ENCODE measurements at places on chromosomes 3 and 15.

DNA sequence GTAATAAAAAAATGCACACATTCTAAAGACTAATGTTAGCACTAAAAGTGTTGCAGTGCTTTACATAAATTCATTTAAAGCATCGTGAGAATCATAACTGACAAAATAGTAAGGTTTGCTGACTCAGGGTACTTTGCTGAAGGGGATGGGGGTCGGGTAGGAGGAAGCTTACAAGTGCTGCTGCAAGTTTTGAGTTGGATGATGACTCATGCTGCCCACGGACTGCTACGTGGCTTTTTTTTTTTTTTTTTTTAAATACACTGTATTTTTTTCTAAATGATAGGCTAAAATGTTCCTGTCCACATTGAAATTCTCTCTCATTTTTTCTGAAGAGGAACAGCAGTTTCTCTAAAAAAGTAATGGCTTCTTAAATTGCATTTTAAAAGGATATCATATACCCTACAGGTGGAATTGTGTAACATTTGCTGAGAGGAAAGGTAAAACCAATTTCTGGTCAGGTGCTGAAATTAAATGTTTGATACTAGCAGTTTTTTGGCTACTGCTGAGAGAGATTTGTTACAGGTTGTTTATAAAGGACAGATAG lies 2.2 kb downstream of the MAPK6 start:
- DNase-seq = no peak

DNA sequence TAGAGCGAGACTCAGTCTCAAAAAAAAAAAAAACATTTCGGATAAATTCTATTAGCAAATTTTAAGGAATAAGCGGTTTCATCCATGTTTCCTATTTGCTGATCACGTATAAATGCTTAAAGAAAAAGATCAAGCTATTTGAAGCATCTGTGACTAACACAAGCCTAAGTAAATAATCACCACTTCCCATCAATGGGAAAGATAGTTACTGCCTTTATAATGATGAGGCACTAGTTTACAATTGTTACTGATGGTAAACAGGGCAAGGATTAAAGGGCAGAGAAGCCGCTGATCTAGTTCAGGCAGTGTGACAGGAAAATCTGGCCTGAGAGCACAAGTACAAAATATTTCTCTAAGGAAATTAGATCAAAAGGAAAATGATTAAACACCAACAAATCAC lies 13.7 kb downstream of the CLPX start:
- DNase-seq = no peak

GRCh38 chr15:99315636-99316035 lies 64.4 kb downstream of the LRRC28 start:
- no peak for DNase-seq

GRCh38 chr3:151579571-151580270 lies 118.9 kb upstream of the IGSF10 start:
- no peak for DNase-seq

Data from GM19239 (cell line).